Dermis microvascular lymphatic vessel endothelial cell (primary cell): ENCODE measurements at places on chromosomes 12 and 14. TPM values are rescaled to one million over a fixed set of nuclear protein-coding genes. Genes with fewer than 3 reads are reported as not detected.

GRCh38 chr12:123829561-123829960, 67.5 kb downstream of the DNAH10 start:
- DNase-seq, result no peak

- DNase-seq, result no peak
Observed at GRCh38 chr12:43937947-43938346, 102.1 kb downstream of the TMEM117 start.

- DNase-seq, result no peak
Observed at GRCh38 chr14:67385618-67386017, 25.5 kb downstream of the EIF2S1 start.

The AACS gene
- total RNA-seq, result 22.8 and 25.4 TPM in 2 replicates

- DNase-seq, result no peak
Observed at GRCh38 chr12:75935539-75936242, 95.9 kb downstream of the PHLDA1 start.

DNA sequence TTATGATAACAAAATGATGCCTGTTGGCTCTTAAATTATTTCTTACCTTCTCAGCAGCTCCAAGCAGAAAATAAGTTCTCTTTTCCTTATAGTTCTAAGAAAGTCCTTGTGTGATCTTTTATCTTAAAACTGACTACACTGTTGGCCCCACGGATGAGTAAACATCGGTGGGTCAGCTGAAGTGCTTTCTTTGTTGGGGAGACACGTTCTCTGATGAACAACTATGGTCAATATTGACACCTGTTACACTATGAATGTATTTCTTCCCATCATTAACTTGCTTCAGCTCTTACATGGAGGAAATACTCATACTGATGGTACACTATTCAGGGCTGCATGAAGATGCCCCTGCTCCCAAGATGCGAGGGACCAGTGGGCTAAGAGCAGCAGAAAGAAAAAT, 110.8 kb upstream of the EEA1 start:
- no peak for DNase-seq

DNA sequence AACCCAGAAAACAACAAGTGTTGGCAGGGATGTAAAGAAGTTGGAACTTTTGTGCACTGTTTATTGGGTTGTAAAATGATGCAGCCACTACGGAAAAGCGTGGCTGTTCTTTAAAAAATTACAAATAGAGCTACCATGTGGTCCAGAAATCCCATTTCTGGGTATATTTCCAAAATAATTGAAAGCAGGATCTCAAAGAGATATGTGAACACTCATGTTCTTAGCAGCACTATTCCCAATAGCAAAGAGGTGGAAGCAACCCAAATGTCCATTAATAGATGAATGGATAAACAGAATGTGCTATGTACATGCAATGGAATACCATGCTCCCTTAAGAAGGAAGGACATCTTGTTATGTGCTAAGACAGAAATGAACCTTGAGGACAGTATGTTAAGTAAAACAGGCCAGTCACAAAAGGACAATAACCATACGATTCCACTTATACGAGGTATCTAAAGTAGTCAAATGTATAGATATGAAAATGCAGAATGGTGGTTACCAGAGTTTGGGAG, 249.5 kb downstream of the PHLDA1 start:
- peak; percentile 3 for DNase-seq

DNA sequence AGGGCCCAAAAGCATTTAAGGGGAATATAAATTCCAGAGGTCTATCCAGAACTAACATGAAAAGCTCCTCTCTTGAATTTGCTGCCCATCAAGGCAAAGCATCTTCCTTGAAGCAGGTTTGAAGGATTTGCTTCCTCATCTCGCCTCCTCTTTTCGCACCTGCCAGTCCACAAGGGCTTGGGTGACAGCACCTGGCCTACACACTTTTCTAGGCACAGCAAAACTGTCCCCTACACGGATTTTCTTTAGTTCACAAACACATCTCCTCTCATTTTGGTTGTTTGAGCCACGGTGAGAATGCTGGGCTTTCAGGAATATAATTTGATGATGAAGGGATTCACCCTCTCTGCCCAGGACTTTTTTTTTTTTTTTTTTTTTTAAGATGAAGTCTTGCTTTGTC, 36.9 kb upstream of the ATP23 start:
- no peak for DNase-seq

- DNase-seq, result no peak
Observed at GRCh38 chr12:88391556-88391955, 188.7 kb downstream of the KITLG start.

GRCh38 chr12:125340791-125341190, 275.6 kb downstream of the AACS start:
- DNase-seq, result peak; percentile 11

- no peak for DNase-seq
Observed at GRCh38 chr12:106187155-106187789, 48.5 kb upstream of the NUAK1 start.
